ENCODE measurements at places on chromosomes 2 and 18. TPM values are rescaled to one million over a fixed set of nuclear protein-coding genes. Genes with fewer than 3 reads are reported as not detected.

- no peak overlapping the region for H3K27ac ChIP-seq
- peaks cover 52% of the 10 kb centered on the region for H3K4me1 ChIP-seq
- H3K27me3 ChIP-seq = no peaks in the 10 kb centered on the region
Observed at GRCh38 chr2:197875763-197876162, 71.4 kb downstream of the PLCL1 start.

- no peak for DNase-seq
- H3K4me3 ChIP-seq = no peak overlapping the region
- H3K27me3 ChIP-seq = no peaks in the 10 kb centered on the region
- H3K4me1 ChIP-seq = peaks cover 25% of the 10 kb centered on the region
Observed at GRCh38 chr2:207235621-207236020, 69.9 kb upstream of the KLF7 start.

Gene DCDC2C
- total RNA-seq = not detected

GRCh38 chr2:70861777-70862625, 26.4 kb upstream of the CD207 start:
- no peak overlapping the region for H3K4me3 ChIP-seq
- H3K27ac ChIP-seq = no peak overlapping the region
- no peaks in the 10 kb centered on the region for H3K36me3 ChIP-seq
- H3K27me3 ChIP-seq = no peaks in the 10 kb centered on the region

Gene CLIP4
- 83.1 TPM for total RNA-seq

- H3K4me3 ChIP-seq = no peak overlapping the region
- no peaks in the 10 kb centered on the region for H3K4me1 ChIP-seq
- H3K27me3 ChIP-seq = no peaks in the 10 kb centered on the region
- no peak overlapping the region for H3K27ac ChIP-seq
- no peaks in the 10 kb centered on the region for H3K36me3 ChIP-seq
- DNase-seq = no peak
Observed at GRCh38 chr2:172613040-172613439, 57.1 kb downstream of the PDK1 start.

DNA sequence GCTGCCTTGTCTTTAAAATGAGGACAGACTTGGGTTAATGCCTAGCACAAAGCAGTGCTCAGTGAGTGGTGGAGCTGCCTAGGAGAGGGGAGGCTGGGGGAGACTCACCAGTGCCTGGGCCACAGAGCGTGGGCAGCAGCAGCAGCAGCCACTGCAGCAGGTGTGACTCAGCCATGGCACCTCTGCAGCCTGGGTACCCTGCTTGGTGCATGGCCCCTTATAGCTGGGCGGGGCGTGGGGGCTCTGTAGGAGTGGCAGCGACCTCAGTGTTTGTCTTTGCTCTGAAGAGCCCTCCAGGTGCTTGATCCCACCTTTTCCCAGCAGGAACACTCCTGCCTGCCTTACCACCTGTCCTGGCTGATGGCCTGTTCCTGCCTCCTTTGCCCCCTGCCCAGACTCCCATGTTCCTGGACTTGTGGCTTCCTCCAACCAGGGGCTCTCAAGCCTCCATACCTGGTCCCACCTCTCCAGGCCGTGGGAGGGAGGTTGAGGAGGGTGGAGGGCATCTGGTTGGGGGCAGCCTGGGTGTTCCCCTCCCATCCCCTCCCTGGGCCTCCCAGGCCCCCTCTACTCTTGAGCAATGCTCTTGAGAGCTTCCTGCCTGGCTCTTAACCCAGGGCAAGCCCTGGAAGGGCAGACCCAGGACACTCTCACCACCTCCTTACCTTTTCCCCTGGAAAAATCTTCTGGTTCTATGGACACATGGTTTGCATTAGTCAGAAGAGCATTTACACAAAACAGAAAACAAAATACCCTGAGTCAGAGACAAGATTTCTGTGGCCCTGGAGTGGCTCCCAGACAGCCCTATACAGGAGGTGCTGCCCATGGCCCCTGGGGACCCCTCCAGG, at the start of gene SFTPB:
Gene SFTPB, minus strand, starts transcription at position 191 of the 848 bp plus-strand sequence. Its CDS starts 16 bp downstream, at position 175.
- no peak within 1 kb of the TSS for H3K4me3 ChIP-seq
- no peaks in the 10 kb centered on the region for H3K36me3 ChIP-seq
- H3K27me3 ChIP-seq = no peaks in the 10 kb centered on the region
- no peak within 1 kb of the TSS for H3K27ac ChIP-seq
- no peak for DNase-seq
- peaks cover 4% of the 10 kb centered on the region for H3K4me1 ChIP-seq

- no peak overlapping the region for H3K4me3 ChIP-seq
- no peak overlapping the region for H3K27ac ChIP-seq
- no peaks in the 10 kb centered on the region for H3K27me3 ChIP-seq
Observed at GRCh38 chr18:13370995-13371625, 152.6 kb downstream of the LDLRAD4 start.

DNA sequence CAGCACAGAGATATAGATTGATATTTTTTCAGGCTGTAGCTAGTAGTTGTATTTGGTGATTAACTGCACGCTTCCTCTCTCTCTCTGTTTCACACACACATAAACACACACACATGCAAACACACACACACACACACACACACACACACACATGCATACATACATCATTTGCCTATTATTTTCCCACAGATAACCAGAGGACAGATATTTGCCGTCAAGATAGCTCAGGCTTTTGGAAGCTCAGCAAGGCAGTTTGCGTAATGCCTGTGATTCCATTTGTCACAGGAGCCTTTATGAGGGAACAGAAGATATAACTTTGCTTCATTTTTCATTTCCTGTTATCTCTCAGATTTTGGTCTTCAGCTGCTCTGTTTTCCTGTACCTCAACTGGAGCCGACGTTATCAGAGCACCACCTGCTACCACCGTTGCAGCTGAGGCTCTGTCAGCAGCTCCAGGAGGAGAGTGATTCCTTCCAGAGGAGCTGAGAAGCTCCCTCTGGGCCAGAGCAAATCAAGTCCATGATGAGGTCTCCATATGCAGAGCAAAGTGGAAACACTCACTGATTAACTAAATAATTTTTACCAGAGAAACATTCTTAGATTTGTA, 341.9 kb upstream of the PIK3C3 start:
- no peaks in the 10 kb centered on the region for H3K36me3 ChIP-seq
- H3K27ac ChIP-seq = no peak overlapping the region
- no peak overlapping the region for H3K4me3 ChIP-seq
- H3K27me3 ChIP-seq = no peaks in the 10 kb centered on the region
- no peaks in the 10 kb centered on the region for H3K4me1 ChIP-seq

Gene CD8B2
- total RNA-seq = not detected

- no peak for DNase-seq
- H3K4me3 ChIP-seq = no peak overlapping the region
- no peaks in the 10 kb centered on the region for H3K27me3 ChIP-seq
- no peaks in the 10 kb centered on the region for H3K4me1 ChIP-seq
Observed at GRCh38 chr2:179376881-179377280, 112.2 kb upstream of the SESTD1 start.

Gene DNAJC5G
- not detected for total RNA-seq

Gene PAIP2B
- 11.9 TPM for total RNA-seq

Gene GKN2
- not detected for total RNA-seq

Gene SRD5A2
- total RNA-seq = not detected

DNA sequence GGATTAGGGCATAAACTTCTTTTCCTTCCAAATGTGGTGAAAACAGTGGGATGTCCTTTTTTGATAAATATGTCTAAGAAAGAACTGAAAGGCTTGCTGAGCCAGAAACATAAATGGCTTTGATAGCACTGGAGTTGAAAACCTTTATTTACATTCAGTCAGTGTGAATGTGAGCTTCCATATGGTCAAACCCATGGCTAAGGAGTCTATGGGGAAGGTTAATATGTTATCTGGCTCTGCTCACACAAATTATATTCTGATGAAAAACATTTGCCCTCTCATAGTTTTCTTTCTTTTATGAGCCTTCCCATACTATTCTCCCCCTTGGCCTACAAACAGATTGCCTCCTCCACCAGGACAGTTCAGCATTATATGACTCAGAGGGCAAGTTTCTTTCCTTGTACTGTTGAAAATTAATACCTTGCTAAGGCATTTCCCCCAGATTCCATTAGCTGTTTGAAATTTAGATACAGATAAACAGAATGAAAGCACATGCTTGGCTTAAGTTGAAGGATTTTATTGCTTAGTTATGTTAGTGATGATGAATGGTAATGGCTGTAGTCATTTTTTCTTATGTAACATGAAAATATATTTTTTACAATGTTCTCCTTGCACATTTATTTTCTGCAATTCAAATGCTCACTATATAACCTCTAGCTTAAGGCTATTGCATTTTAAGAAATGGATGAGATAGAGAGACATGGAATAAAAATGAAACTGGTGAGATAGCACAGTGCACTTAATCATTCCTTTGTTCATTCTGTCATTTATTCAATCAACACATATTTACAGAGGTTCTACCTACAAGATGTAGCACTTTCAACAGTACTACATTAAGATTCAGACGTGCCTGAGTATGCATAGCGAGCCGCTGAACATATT, 544.1 kb downstream of the LRRTM4 start:
- H3K27me3 ChIP-seq = no peaks in the 10 kb centered on the region
- DNase-seq = no peak
- H3K27ac ChIP-seq = no peak overlapping the region
- no peaks in the 10 kb centered on the region for H3K4me1 ChIP-seq
- H3K36me3 ChIP-seq = no peaks in the 10 kb centered on the region
- H3K4me3 ChIP-seq = no peak overlapping the region

DNA sequence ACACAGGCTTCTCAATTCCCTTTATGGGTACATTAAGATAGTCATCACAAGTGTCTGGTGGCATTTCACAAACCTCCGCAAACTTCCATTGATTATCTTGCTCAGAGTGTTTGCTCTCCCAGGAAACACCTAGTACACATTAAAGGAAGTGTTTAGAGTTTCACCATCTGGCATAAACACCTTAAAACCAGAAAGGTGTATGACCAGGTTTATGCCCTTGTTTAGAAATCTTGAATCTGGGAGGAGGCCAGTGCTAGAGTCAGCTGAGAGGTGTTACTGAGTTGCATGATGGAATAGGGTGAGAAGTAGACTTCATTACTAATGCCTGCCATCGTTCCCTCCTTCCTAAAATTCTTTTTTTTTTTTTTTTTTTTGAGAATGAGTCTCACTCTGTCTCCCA, 78.9 kb upstream of the FAM237A start:
- no peaks in the 10 kb centered on the region for H3K4me1 ChIP-seq
- H3K27ac ChIP-seq = no peak overlapping the region
- no peak for DNase-seq
- H3K36me3 ChIP-seq = peaks cover 9% of the 10 kb centered on the region
- H3K27me3 ChIP-seq = no peaks in the 10 kb centered on the region

DNA sequence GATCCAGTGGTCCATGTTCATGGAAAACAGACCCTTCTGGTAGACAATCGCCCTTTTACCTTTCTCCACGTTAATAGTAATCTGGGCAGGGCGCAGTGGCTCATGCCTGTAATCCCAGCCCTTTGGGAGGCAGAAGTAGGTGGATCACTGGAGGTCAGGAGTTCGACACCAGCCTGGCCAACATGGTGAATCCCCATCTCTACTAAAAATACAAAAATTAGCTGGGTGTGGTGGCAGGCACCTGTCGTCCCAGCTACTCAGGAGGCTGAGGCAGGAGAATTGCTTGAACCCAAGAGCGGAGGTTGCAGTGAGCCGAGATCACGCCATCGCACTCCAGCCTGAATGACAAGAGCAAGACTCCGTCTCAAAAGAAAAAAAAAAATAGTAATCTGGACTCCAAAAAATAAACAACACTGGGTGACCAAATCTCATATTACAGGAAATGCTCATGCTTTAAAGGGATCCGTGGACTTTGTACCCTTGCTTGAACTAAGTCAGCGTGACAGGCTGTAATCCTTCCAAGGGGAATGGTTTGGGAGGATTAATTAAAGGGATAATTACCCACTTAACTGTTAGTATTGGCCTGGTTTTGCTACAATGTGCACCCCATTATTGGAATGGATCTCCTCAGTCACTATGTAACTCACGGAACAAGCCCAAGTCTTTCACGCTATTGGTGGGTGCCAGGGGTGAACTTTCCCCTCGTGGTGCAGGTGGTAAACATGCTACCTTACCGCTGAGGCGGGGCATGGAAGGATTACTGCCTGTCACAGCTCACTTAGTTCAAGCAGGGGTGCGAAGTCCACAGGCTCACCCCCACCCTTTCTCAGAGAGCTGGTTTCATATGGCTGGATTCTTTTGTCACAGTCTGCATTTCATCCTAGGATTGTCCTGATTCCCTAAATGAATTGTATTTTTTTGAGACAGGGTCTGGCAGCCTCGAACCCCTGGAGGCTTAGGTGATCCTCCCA, 36.7 kb downstream of the PROC start:
- no peak for DNase-seq
- no peak overlapping the region for H3K27ac ChIP-seq
- no peaks in the 10 kb centered on the region for H3K36me3 ChIP-seq
- H3K4me3 ChIP-seq = no peak overlapping the region
- H3K4me1 ChIP-seq = no peaks in the 10 kb centered on the region

- no peaks in the 10 kb centered on the region for H3K36me3 ChIP-seq
- no peak overlapping the region for H3K4me3 ChIP-seq
- no peak for DNase-seq
Observed at GRCh38 chr2:223459328-223459939, 142.7 kb downstream of the SCG2 start.

GRCh38 chr2:132620115-132620514, 49.9 kb downstream of the LYPD1 start:
- H3K27ac ChIP-seq = no peak overlapping the region
- H3K27me3 ChIP-seq = no peaks in the 10 kb centered on the region
- H3K4me3 ChIP-seq = no peak overlapping the region

Gene RAB6D
- not detected for total RNA-seq

DNA sequence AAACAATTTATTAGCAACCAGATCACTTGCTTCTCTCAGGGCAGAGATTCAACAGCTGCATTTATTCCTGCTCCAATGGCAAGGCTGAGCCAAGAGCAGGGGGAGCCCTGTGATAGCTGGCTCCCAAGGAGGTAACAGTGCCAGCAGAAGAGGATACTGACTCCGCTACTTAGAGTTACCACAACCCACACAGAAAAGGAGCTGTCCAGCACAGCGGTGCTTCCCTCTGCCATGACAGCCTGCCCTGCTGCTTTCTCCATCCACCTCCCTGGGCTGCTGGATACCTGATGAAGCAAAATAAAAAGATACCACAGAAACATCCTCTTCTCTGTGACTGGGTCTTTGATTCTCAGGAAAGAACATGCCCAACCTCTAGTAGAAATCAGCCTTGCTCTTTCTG, 467.2 kb downstream of the LRRTM4 start:
- no peaks in the 10 kb centered on the region for H3K27me3 ChIP-seq
- H3K4me1 ChIP-seq = no peaks in the 10 kb centered on the region
- H3K4me3 ChIP-seq = no peak overlapping the region
- H3K36me3 ChIP-seq = no peaks in the 10 kb centered on the region

DNA sequence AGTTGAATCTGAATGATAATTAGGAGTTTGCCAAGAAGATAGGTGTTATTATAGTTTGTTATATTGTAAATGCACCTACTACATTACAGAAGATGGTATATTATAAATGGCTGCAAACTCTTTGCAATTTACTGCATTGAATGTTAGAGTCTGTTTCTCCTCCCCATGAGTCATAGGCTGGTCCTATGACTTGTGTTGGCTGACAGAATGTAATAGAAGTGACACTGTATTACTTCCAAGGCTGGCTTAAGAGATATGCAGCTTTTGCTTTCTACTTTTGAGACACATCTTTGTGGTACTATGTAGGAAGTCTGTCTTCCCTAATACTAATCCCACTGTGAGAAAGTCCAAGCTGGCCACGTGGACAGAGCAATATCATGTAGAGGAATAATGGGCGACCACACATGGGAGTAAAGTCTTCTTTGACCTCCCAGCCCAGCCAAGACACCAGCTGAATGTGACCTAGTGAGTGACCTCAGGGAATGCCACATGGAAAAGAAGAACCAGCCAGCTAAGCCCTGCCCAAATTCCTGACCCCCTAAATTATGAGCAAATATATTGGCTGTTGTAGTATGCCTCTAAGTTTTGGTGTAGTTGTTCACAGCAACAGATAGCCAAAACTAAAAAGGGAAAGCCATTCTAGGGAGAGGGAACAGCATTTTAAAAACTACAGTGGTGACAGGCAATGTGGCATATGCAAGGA, 6.8 kb upstream of the DDX1 start:
- H3K4me1 ChIP-seq = no peaks in the 10 kb centered on the region
- no peak overlapping the region for H3K27ac ChIP-seq
- no peaks in the 10 kb centered on the region for H3K27me3 ChIP-seq
- no peak for DNase-seq
- H3K4me3 ChIP-seq = no peak overlapping the region

Gene CFAP221
- 0.97 TPM for total RNA-seq

Gene ARL6IP6
- 16.6 TPM for total RNA-seq
